ENCODE measurements at places on chromosomes 5 and 9. TPM values are rescaled to one million over a fixed set of nuclear protein-coding genes. Genes with fewer than 3 reads are reported as not detected.

DNA sequence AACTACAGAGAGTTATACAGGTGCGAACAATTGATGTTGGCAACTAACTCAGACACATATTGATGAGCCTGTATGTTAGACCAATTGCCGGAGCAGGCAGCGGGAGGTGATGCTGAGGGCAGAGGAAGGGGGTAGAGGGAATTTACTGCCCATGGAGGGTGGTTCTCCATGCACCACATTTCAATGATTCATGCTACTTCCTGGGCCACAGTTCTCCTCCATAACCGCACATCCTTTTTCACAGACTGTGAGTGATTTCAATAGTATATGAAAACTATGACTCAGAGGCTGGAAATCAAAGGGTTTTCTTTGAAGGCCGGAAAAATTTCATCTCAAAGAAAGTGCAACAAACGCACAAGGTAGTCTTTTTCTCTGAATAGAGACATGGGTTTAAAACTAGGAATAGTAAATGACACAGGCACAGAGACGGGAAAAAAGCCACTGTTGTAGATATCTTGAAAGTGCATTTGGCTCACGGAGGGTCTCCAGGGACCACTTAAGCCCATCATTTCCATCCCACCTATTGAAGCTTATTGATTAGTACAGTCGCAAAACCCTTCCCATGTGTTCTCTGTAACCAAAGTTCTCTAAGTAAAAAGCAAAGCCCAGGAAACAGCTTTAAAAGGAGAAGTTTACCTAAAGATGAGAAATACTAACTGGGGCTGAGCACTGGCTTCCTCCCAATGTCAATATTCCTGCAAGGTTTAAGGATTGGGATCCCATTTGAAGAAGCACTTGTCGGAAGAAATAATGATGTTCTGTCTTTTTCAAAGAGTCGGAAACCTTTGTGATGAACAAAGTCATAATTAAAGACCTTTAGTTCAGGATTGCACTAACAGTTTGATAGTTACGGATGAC, 28.0 kb upstream of the ADAM19 start:
- DNase-seq, result peak; percentile 81
- H3K4me3 ChIP-seq, result no peak overlapping the region
- peak overlapping the region; percentile 53 for H3K27ac ChIP-seq
- no peaks in the 10 kb centered on the region for H3K36me3 ChIP-seq
- H3K27me3 ChIP-seq, result no peaks in the 10 kb centered on the region
- H3K4me1 ChIP-seq, result peaks cover 29% of the 10 kb centered on the region

ANKRD31 gene
- 0.12 TPM for total RNA-seq

HTR4 gene
- total RNA-seq, result not detected

DNA sequence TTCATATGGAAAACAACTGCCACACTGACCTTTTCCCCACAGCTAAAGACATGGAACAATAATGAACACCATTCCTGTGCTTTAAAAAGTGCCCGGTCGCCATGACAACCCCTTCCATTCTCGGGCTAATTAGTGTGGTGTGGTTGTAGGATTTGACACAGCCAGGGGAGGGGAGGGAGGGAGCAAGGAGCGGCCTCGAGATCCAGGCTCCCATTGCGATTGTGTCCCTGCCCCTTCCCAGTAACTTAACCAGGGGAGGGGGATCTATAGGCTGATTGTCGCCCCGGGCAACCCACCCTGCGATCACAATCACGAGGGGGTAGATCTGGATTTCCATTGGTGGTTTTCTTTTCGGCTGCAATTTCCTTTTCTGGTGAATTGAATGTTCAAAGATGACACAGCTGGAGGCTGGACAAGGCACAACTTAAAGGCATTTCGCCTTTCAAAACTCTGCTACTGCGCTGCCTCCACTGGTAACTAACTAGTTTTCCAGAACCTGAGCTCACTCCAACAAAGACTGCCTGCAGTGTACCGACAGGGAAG, 96.7 kb upstream of the RETREG1 start:
- no peak overlapping the region for H3K4me3 ChIP-seq
- H3K36me3 ChIP-seq, result no peaks in the 10 kb centered on the region
- H3K27ac ChIP-seq, result no peak overlapping the region
- DNase-seq, result no peak
- H3K27me3 ChIP-seq, result no peaks in the 10 kb centered on the region
- H3K4me1 ChIP-seq, result no peaks in the 10 kb centered on the region

- no peaks in the 10 kb centered on the region for H3K27me3 ChIP-seq
- no peaks in the 10 kb centered on the region for H3K4me1 ChIP-seq
- no peak overlapping the region for H3K4me3 ChIP-seq
Measured at GRCh38 chr5:128782446-128782845, 182.8 kb upstream of the SLC27A6 start.

GRCh38 chr9:71120501-71121247, 747 bp downstream of the TRPM3 start:
- no peaks in the 10 kb centered on the region for H3K36me3 ChIP-seq
- no peak overlapping the region for H3K27ac ChIP-seq
- no peak for DNase-seq
- no peaks in the 10 kb centered on the region for H3K4me1 ChIP-seq

TRIM41 gene
- 41.6 TPM for total RNA-seq

CAVIN4 gene
- 0.41 TPM for total RNA-seq

DNA sequence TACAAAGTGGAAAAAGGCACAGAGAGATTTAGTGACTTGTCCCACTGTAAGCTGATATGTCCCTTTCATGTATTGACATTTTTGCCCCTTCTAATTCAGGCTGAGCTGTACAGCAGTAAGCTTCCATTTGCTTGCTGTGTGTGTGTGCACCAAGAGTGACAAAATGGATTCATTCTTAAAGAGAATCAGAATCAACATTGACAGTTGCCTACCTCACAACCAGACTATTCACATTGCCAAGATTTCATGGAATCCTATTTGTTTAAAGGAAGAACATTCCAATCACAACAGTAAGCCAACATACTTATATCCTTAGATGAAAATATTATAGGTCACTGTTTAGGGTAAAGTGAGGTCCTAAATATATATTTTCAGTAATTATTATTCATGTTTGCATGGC, 102.6 kb downstream of the TMEM232 start:
- no peaks in the 10 kb centered on the region for H3K27me3 ChIP-seq
- H3K36me3 ChIP-seq, result no peaks in the 10 kb centered on the region
- DNase-seq, result no peak
- H3K4me3 ChIP-seq, result no peak overlapping the region

GRCh38 chr9:84412654-84413053, 72.1 kb upstream of the SLC28A3 start:
- H3K4me1 ChIP-seq, result no peaks in the 10 kb centered on the region
- no peak for DNase-seq
- no peak overlapping the region for H3K27ac ChIP-seq
- H3K27me3 ChIP-seq, result no peaks in the 10 kb centered on the region
- no peak overlapping the region for H3K4me3 ChIP-seq
- no peaks in the 10 kb centered on the region for H3K36me3 ChIP-seq

TSC1 gene
- total RNA-seq, result 58.0 TPM

C9 gene
- total RNA-seq, result not detected

PRUNE2 gene
- total RNA-seq, result not detected

PKD2L2 gene
- 0.78 TPM for total RNA-seq

GRCh38 chr5:138726848-138727247, 26.4 kb upstream of the CTNNA1 start:
- H3K4me3 ChIP-seq, result no peak overlapping the region
- peaks cover 7% of the 10 kb centered on the region for H3K4me1 ChIP-seq
- no peak for DNase-seq
- H3K27ac ChIP-seq, result no peak overlapping the region
- H3K27me3 ChIP-seq, result no peaks in the 10 kb centered on the region
- no peaks in the 10 kb centered on the region for H3K36me3 ChIP-seq

GRCh38 chr5:73178265-73178664, 5.3 kb downstream of the TMEM174 start:
- peaks cover 12% of the 10 kb centered on the region for H3K27me3 ChIP-seq
- H3K4me3 ChIP-seq, result no peak overlapping the region
- no peaks in the 10 kb centered on the region for H3K36me3 ChIP-seq
- no peak overlapping the region for H3K27ac ChIP-seq
- DNase-seq, result no peak

GRCh38 chr9:131394464-131395156, 724 bp downstream of the PRRC2B start:
- peak; percentile 73 for DNase-seq
- peak overlapping the region; percentile 54 for H3K27ac ChIP-seq
- no peaks in the 10 kb centered on the region for H3K36me3 ChIP-seq
- peaks cover 52% of the 10 kb centered on the region for H3K4me1 ChIP-seq
- H3K4me3 ChIP-seq, result peak overlapping the region; percentile 38
- no peaks in the 10 kb centered on the region for H3K27me3 ChIP-seq

GRCh38 chr5:110932755-110933488, 138.6 kb upstream of the TSLP start:
- no peak overlapping the region for H3K4me3 ChIP-seq
- no peaks in the 10 kb centered on the region for H3K4me1 ChIP-seq
- no peak for DNase-seq
- no peaks in the 10 kb centered on the region for H3K27me3 ChIP-seq
- no peak overlapping the region for H3K27ac ChIP-seq
- H3K36me3 ChIP-seq, result no peaks in the 10 kb centered on the region

- no peak for DNase-seq
- no peaks in the 10 kb centered on the region for H3K36me3 ChIP-seq
- H3K4me1 ChIP-seq, result no peaks in the 10 kb centered on the region
- no peaks in the 10 kb centered on the region for H3K27me3 ChIP-seq
Measured at GRCh38 chr9:133200631-133201030, 8.4 kb downstream of the OBP2B start.

DNA sequence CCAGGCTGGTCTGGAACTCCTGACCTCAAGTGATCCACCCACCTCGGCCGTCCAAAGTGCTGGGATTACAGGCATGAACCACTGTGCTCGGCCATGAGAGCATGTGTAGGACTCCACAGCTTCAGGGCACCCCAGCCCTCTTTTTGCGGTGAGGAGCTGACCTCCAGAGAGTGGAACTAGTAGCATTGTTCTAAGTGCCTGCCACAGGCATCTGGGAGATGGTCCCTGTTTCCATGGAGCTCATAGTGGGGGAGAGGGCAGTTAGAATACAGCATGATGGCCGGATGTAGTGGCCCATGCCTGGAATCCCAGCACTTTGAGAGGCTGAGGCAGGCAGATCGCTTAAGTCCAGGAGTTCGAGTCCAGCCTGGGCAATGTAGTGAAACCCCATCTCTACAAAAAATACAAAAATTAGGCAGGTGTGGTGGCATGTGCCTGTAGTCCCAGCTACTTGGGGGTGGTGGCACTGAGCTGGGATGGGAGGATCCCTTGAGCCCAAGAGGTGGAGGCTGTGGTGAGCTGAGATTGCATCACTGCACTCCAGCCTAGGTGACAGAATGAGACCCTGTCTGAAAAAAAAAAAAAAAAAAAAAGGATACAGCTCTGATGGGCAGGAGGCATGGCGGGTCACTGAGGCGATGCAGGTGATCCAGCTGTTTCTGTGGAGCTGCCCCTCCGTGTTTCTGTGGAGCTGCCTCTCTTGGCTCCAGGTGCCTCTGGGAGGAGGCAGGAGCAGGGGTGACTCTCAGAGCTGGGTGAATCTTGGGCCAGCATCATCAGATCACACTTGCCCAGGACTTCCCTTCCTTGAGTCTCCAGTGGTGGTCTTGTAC, 4.2 kb downstream of the ASS1 start:
- H3K4me3 ChIP-seq, result no peak overlapping the region
- H3K27me3 ChIP-seq, result peaks cover 5% of the 10 kb centered on the region
- no peaks in the 10 kb centered on the region for H3K36me3 ChIP-seq
- DNase-seq, result no peak
- peaks cover 13% of the 10 kb centered on the region for H3K4me1 ChIP-seq
- no peak overlapping the region for H3K27ac ChIP-seq

DNA sequence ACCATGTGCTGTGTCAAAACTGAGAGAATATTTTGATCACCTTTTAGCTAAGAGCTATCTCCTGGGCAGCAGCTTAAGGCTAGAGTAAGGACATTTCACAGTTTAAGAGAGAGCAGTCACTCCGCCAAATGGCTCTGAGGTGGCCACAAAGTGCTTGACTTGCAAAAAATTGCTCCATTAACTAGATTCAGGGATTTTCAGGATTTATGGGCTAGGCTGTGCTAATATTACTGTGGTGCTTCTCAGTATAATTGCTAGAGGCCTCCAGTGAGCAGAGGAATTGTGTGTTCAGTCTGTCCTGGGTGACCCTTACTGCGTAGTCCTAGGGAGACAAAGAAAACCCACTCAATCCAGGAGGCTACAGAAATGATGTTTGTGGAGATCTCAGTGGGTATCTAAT, 65.2 kb downstream of the PALM2AKAP2 start:
- no peak for DNase-seq
- no peak overlapping the region for H3K4me3 ChIP-seq
- no peaks in the 10 kb centered on the region for H3K36me3 ChIP-seq

- peak overlapping the region; percentile 70 for H3K27ac ChIP-seq
- no peaks in the 10 kb centered on the region for H3K36me3 ChIP-seq
- DNase-seq, result peak; percentile 16
- peak overlapping the region; percentile 97 for H3K4me3 ChIP-seq
Measured at GRCh38 chr9:110257097-110257841, 962 bp upstream of the TXN start.

DNA sequence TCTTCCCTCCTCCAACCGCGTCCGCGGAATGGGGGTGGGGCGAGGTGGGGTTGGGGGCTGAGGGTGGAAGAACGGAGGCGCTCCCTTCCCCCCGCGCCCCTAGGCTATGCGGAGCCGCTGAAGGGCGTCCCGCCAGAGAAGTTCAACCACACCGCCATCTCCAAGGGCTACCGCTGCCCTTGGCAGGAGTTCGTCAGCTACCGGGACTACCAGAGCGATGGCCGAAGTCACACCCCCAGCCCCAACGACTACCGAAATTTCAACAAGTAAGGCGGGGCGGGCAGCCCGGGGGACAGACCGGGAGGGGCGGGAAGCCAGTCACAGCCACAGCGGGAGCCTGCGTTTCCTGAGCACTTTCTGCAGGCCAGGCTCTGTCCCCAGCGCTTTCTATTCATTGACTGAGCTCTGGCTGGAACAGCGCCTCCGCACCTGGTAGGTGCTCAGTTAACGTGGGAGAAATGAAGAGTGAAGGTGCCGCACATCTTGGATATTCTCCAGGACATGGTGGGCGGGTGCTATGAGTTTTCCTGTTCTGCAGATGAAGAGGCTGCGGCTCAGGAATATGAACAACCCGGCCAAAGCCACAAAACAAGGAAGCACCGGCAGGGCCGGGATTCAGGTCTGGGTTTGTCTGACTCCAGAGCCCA, 11.3 kb downstream of the MYOZ3 start:
- peaks cover 12% of the 10 kb centered on the region for H3K27me3 ChIP-seq
- H3K4me1 ChIP-seq, result peaks cover 18% of the 10 kb centered on the region
- H3K4me3 ChIP-seq, result peak overlapping the region; percentile 30
- DNase-seq, result peak; percentile 43
- no peak overlapping the region for H3K27ac ChIP-seq

KCNIP1 gene
- not detected for total RNA-seq

DNA sequence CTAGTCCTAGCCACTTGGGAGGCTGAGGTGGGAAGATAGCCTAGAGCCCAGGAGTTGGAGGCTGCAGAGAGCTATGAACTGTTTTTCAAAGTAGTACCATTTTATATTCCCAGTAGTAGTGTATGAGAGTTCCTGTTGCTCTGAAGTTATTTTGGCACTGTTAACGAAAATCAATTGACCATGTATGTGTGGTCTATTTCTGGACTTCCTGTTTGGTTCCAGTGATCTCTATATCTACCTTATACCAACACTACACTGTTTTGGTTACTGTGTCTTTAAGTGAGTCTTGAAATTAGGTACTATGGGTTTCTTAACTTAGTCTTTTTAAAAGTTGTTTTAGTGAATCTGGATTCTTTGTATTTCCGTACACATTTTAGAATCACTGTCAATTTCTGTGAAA, 13.6 kb downstream of the SLF1 start:
- DNase-seq, result no peak
- no peak overlapping the region for H3K4me3 ChIP-seq
- H3K27me3 ChIP-seq, result no peaks in the 10 kb centered on the region
- H3K27ac ChIP-seq, result no peak overlapping the region
- peaks cover 5% of the 10 kb centered on the region for H3K36me3 ChIP-seq

NHP2 gene
- total RNA-seq, result 39.2 TPM
